ENCODE measurements at places on chromosomes 5 and 9.

DNA sequence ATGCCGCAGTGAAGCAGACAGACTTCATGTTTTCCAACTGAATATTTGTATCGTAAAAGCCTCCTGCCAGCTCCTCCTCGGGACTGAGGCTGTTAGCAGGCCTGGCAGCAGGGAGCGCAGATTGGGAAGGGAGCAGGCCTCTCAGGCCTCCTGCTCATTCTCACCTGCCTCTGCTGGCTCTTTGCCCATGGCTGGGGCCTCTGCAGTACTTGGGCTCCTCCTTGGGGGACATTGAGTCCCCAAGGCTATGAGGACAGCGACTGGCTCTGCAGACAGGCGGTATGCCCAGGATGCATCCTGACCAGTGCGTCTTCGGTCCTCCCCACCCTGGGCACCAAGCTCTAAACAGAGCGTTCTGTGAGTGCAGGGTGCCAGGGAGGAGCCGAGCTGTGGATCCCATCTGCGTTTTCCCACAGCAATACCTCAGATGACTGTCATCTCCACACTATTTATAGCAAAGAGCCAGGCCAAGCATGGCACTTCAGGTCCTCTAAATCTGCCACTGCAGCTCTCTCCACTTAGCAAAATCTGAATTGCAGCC is 38.7 kb downstream of the TSTD2 start:
- DNase-seq: no peak

DNA sequence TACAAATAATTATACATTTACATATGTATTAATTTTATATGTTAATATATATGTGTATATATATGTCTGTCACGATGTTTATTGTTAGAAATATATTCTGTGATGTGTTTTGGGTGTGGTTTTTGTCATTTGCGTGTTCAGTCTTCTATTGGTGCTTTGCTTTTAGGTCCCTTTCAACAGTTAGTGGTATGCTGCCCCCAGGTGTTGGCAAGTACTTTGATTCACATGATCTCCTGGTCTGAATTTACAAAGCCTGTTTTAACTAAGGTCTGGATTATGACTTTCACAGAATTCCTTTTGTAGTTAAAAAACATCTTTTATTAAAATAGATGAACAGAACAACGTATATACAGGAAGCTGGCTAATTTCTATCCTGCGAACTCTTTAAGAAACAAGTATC is 271.5 kb downstream of the CCDC171 start:
- DNase-seq: no peak

DNA sequence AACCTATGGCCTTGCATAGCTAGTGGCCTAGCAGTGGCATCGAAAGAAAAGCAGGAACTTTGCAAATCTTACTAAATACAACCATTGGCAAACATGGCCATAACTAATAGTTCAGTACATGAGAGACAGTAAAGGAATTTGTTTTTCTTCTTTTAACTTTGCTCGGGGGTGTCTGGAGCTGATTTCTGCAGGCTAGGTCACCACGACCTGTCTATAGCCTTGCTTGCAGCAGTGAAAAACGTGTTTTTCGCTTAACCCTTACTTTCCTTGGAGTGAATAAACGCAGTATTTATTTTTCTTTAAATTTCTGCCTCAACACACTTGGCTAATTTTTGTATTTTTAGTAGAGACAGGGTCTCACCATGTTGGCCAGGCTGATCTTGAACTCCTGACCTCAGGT is 19.9 kb downstream of the NAIF1 start:
- DNase-seq: no peak

DNA sequence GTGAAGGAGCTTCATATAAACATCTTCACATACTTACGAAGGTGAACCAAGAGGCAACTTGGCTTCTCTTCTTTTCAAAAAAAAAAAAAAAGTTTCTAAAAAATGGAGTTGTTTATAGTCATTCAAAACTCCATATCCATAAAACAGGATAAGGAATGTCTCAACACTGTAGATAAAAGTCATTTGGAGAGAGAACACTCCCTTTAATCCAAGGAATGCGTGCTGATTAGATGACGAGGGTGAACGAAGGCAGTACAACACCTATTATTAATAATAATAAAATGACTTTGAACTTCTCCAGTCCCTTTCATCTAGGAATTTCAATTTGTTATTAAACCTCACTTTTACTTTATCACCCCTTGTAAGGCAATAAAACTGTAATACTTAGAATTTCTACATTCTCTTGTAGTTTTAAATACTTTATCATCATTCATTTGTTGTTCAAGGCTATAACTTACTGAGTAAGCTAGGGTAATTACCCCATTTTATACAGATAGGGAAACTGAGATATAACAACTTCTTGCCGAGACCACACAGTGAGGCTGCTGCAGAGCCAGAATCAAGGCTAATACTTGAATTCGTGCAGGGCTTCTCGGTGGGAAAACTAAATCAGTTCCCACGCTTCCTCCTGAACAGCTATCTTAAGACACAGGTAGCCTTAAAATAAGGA is 377.1 kb downstream of the EFNA5 start:
- DNase-seq: no peak

- no peak for DNase-seq
Observed at GRCh38 chr5:146690880-146691355, 174.9 kb upstream of the GPR151 start.

DNA sequence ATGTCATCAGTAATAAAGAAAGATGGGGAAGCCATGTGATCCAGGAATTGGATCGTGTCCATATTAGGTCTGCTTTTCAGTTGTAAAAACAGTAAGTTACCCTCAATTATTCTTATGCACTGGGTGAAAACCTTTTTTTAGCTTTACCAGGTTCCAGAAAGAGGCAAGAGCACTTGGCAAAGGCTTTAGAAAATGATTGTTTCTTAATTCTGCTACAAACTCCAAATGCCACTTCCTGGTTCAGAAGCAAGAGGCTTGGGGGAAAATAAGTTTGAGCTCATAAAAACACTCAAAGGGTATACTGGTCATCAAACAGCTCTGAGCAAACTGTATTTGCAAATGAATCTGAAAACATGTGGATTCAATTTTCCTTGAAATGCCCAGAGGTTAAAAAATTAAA is 615.6 kb downstream of the EBF1 start:
- no peak for DNase-seq

DNA sequence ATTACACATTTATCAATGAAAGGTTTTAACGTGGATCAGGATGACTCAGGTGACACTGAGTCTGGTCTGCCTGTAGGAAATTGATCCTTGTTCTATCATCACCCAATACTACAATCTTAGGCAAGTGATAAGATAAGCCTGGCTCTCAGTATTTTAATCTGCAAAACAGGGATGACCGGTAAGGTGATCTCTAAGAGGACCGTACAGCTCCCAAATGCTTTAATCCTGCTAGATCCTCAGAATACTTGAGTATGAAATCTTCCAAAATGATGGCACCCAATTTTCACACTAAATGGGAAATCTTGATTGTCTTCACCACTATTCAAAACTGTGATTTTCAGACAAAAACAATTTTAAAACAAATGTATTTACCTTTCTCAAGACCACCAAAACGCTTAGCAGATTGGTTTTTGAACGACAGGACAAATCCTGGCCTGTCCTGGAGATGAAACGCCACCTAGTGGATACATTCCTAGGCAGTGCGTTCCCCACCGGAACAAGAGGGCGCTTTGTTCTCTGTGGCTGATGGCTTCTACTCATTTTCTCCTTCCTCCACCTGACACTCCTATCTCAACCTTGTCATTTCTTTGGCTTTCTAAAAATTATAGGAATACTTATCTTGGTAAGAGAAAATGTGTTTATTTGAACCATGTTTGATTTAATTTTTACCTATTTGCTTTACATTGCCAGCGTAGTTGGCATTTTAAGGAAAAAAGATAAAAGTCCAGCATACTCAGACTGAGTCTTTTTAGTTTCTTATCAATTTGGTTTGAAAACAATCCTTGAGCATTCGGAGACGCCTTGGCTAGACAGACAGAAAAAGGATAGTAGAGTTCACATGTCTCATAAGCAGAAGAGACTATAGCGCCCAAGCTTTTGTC is 41.2 kb upstream of the VCAN start:
- DNase-seq: no peak

GRCh38 chr9:20319641-20320337 is 302.5 kb downstream of the MLLT3 start:
- DNase-seq: peak; percentile 54

DNA sequence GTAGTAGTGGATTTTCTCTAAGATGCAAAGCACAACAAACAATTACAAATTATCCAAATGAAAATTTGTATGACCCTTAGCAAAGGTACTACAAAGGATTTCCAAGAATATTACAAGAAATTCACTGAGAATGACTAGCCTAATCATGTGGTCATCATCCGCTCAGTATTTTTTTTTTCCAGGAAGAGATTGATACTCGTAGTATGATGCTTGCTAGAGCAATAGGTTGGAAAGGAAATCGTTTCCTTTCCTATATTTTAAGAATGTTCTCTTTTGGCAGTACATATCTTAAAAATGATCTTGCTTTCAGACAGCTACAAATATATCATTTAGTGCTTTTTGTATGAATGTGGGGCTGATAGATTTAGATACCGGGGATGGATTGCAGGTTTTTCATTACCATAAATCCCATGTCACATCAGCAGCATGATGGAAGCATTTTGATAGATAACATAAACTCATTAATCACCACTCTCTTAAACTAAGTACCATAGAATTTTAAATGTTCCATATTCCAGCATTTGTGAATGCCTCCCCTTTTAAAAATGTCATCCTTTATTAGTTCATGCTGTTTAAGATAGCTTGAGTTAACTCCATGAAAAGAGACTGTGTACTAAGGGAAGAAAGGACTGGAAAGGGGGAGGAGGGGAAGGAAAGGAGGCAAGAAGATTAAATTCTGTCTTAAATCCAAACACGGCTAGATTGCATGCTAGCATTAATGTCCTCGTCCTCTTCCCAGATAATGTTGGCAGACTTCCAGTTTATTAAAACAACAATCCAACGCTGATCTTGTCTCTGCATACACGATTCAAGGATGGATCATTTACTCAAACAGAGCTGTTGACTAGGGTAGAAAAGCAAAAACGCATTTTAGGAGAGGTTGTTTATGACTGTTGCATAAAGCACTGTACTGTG is 311.7 kb upstream of the ZNF608 start:
- DNase-seq: no peak

GRCh38 chr9:100287186-100287585 is 65.6 kb downstream of the TEX10 start:
- DNase-seq: no peak

GRCh38 chr5:68216245-68217046 is 890 bp downstream of the PIK3R1 start:
- no peak for DNase-seq

DNA sequence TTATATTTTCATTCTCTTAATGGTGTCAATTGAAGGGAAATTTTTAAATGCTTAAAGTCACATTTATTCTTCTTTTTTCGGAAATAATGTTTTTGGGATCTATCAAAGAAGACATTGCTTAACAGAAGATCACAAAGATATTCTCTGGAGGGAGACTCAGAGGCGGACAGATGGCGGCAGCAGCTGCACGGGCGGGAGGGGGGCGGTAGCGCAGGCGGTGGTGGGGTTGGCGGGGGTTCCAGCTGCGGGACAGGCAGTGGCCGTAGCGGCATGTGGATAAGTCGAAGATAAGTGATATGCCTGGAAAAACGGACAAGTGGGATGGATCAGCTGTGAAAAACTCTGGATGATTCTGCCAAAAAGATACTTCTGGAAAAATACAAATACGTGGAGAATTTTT is 31.6 kb upstream of the ZDHHC11B start:
- no peak for DNase-seq

DNA sequence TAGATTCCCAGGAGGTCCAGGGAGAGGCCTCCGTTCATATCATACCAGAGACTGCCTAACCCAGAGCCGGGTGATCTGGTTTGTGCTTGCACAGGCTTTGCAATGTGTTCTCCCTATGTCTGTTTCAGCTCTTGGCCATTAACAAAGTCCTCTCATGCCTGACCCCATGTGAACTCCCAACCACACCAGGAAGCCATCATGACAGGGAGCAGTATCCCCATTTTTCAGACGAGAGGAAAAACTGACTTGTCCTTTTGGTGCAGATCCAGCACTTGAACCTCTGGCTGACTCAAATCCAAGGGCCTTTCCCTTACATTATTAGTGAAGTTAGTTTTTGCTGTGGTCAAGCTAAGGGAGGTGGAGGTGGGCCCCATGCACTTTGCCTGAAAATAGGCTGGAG is 58.4 kb downstream of the TEX10 start:
- no peak for DNase-seq

DNA sequence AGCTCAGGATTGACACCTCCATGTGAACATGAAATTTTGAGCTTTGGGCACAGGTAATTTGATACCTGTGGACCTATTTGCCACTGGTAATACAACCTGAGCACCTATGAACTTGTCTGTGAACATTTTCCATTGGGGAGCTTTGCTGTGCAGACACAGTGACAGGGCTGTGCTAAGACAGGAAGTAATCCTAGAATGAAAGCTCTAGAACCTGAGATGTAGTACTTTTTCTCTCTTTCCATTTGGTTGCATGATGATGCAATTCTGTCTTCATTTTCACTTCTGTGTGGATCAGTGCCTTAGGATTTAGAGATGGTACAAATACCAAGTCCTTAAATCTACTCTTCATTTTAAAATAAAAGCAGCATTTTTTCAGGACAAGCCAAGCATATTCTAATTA is 216.9 kb downstream of the NR3C1 start:
- DNase-seq: no peak

- DNase-seq: no peak
Observed at GRCh38 chr9:72187121-72187695, 38.0 kb downstream of the GDA start.

- DNase-seq: no peak
Observed at GRCh38 chr9:122378236-122378635, 7.4 kb downstream of the PTGS1 start.

DNA sequence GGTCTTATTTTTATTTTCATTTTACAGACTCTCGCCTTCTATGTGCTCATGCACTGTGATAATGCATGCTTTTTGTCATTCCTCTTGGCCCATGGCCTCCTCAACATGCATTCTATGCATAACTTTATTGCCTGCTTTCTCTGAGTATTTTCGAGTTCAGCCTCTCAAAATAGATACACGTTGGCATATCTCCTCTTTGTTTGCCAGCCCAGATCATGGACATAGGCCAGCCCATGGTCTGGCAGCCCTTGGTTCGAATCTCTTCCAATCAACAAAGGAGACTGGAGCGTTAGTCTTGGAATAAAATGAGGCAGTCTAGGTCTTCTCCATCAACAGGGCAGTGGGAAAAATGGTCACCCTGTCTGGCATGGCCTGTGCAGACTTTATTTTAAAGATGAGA is 279.5 kb upstream of the ADAMTS16 start:
- DNase-seq: no peak

- no peak for DNase-seq
Observed at GRCh38 chr5:110092955-110093785, 403.4 kb downstream of the MAN2A1 start.

GRCh38 chr9:138022121-138022741 is 144.6 kb downstream of the CACNA1B start:
- DNase-seq: no peak

DNA sequence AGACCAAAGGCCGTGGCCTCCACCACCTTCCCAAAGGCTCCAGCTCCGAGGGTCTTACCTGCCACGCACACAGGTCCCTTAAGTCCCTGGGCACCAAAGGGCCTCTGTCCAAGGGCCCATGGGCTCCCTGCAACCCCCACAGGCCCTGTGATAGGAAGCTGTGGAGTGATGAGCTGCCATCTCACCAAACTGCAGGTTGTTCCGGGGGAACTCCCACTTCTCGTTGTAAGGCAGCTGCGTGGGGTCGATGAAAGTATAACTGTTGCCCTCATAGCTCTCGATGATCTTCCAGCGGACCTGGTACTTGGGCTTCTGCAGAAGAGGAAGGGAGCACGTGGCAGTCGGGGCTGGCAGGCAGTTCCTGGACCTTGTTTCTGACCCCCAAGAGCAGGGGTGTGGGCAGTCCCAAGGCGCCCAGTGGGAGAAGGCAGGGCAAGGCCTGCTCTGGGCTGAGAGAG is 24.8 kb downstream of the CSF1R start:
- no peak for DNase-seq

GRCh38 chr5:16768184-16768583 is 151.4 kb upstream of the RETREG1 start:
- no peak for DNase-seq

Measured in AG04449 (cell line).